Placental pericyte (primary cell): ENCODE measurements at places on chromosomes 2 and 18. TPM values are rescaled to one million over a fixed set of nuclear protein-coding genes. Genes with fewer than 3 reads are reported as not detected.

The UGT1A10 gene
- 0.22 TPM in 1 of 2 replicates, not detected in the other for total RNA-seq

The AGXT gene
- total RNA-seq: not detected in 2 replicates

The SULT1C2 gene
- total RNA-seq: not detected in 2 replicates

The UPP2 gene
- not detected in 2 replicates for total RNA-seq

The SNTG2 gene
- total RNA-seq: not detected in 2 replicates

The CD8B2 gene
- not detected in 2 replicates for total RNA-seq

The FOXD4L1 gene
- total RNA-seq: under 0.01 and 0.14 TPM in 2 replicates

The KRTCAP3 gene
- not detected in 2 replicates for total RNA-seq

The MAPRE2 gene
- 23.2 and 30.9 TPM in 2 replicates for total RNA-seq

The NEU4 gene
- 0.57 TPM in 1 of 2 replicates, not detected in the other for total RNA-seq

The ABCG8 gene
- not detected in 2 replicates for total RNA-seq

The SLC16A14 gene
- 0.22 and 0.29 TPM in 2 replicates for total RNA-seq

The FIGN gene
- total RNA-seq: 1.3 and 2.9 TPM in 2 replicates

The PDCD1 gene
- not detected in 2 replicates for total RNA-seq

The ALPI gene
- total RNA-seq: not detected in 2 replicates

The ANKRD62 gene
- total RNA-seq: not detected in 2 replicates

The SANBR gene
- 7.9 and 17.0 TPM in 2 replicates for total RNA-seq

The RIT2 gene
- total RNA-seq: not detected in 2 replicates
